Fibroblast of the aortic adventitia (primary cell): ENCODE measurements at places on chromosomes 1 and 21. TPM values are rescaled to one million over a fixed set of nuclear protein-coding genes. Genes with fewer than 3 reads are reported as not detected.

The TMEM82 gene
- total RNA-seq: not detected in 2 replicates

The CHI3L2 gene
- total RNA-seq: 6.2 and 10.5 TPM in 2 replicates

The DRAXIN gene
- 2.4 TPM in 1 of 2 replicates, not detected in the other for total RNA-seq

The KRTAP21-2 gene
- not detected in 2 replicates for total RNA-seq

The C1orf167 gene
- 0.36 TPM in 1 of 2 replicates, not detected in the other for total RNA-seq

The EPHA2 gene
- total RNA-seq: 7.8 and 7.9 TPM in 2 replicates

The TSPEAR gene
- total RNA-seq: 0.08 TPM in 1 of 2 replicates, not detected in the other

The DSCAM gene
- not detected in 2 replicates for total RNA-seq

DNA sequence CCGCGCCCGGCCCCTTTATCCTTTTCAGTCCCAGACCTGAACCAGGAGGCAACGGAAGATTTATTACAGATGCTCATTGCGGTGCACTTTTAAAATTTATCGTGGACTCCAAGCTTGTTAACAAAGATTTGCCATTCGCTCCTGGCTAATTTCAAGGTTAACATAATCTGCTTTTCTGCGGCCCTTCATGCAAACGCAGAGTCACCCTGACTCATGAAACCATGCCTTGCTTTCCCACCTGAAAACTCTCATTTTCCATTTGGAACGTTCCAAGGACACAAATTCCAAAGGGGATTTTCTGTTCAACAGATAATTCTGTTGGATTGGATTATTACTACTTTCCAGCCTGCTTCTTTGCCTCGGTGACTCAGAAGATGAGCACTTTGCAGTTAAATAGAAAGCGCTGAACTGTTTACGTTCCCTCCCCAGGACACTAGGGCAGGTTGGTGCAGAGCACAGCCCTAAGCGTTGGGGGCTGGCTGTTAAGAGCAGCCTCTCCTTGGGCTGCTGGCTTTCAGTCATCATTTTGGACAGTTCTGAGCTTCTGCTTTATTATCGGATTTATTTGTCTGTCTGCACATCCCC lies 51.1 kb downstream of the CD247 start:
- no peak for DNase-seq

DNA sequence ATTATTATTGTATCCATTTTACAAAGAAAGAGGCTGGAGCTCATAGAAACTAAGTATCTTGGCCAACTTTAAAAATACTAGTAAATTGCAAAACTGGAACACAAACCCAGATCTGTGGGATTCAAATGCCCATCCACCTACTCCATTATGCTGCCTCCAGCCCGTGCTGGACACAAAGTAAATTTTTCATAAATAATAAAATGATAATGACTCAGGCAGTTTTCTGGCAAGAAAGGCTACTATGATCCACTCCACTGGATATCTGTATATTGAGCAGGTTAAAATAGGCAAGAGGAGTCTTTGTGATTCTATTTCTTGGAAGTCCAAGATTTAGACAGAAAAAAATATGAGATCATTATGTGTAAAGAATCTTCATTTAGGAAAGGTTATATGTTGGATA lies 138.3 kb upstream of the DUSP10 start:
- peak; percentile 34 for DNase-seq

DNA sequence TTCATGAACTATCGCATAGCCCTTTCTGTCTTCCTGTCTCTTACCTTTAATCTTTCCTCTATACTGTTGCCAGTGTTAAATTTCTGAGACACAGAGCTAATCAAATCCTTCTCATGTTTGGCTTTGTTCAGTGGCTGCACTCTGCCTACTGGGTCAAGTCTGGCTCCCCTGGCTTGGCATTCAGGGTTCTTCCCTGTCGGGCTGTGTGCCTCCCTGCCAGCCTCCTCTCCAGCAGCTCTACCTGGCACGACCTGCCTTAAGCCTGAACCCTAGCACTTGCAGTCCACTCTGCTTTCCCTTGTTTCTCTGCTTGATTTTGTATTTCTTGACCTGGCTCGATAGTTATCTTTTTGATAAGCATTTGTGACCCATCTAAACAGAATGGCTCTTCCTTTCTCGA lies 26.2 kb upstream of the GPR88 start:
- DNase-seq: no peak

- DNase-seq: peak; percentile 97
These were observed 172.6 kb downstream of the PLA2G4A start for GRCh38 chr1:187001198-187001889.

DNA sequence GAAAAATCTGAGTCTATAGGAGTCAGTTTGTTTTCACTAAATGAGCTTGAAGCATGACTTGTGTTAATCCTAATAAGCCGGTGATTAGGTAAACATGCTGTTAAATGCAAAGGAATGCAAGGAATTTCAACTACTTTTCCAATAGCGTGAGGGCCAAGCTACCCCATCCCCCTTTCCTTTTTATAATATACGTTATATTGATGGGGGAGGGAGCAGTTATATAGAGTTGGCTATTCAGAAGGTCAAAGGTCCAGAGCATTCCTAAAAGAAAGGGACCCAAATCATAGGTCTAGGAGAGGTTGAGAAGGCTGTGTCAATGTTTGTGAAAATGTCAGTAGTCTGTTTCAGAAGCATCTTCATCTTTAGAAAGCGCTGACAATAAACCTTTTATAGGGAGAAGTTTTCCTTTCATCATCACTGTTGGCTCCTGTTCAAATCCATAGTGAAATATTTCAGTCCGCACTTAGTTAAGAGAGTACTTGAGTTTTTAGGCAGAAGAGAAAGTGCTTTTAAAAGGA lies 3.8 kb downstream of the CCN1 start:
- DNase-seq: peak; percentile 97

DNA sequence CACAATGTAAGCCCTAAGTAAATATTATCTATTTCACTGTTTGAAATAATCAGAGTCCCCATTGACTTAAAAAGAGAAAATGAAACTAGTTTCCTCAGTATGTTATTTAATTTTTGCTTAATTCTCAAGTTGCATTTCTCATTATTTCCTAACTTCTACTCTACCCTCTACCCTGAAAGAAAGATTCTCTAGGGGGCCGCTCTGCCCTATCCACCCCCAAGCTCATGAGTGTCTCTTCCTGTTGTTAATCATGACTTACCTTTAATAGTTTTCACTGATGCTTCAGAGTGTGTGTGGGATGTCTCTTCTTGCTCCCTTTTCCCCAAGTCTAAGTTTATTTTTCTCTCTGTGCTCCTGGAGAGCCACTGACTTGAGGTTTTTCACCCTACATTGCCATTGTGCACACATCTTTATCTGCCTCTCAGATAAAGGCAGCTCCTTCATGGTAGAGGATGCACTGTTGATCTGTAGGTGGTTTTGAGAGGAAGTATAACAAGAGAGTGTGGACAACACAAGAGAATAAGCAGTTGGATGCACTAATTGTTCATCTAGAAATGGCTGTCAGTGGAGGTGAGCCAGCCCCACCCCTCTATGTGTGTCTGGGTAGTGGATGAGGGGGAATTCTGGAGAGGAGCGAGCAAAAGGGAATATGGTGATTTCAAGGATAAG lies 261.7 kb downstream of the CHRM3 start:
- DNase-seq: no peak

DNA sequence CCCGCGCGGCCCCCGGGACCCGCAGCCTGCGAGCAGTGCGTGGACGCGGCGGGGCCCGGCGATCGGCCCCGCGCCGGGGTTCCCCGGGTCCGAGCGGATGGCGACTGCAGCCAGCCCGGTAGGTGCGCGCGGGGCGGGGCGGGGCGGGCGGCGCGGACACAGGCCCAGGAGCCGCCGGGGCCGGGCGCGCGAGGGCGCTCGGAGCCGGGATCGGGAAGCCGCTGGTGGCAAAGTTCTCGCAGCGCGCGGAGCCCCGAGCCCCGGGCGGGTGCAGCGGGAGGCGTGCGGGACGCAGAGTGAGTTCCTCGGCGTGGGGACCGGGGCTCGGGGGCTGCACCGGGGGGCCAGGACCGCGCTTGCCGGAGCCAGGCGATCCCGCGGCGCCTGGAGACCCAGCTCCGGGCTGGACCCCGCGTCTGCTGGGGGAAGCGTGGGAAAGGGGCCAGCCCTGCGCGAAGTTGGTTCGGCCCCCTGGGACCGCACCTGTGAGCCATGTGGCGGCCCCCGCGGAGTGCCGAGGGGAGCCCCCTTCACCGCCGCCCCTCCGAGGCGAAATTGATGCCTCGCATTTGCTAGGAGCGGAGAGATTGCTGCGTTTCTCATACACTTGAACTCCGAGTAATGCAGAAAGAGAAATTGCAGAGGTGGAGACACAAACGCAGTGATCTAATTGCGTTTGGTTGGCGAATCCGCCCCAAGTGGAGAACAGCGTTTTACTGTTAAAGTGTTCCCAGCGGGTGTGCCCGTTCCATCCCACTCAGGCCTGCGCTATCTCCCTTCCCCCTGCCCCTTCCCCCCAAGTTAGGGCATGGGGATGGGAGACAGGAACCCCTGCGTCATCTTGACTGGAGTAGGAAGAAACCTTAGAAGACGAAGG lies 228.9 kb upstream of the TMEM51 start:
- DNase-seq: peak; percentile 54

- DNase-seq: no peak
These were observed 12.6 kb upstream of the POU2F1 start for GRCh38 chr1:167207940-167208623.

DNA sequence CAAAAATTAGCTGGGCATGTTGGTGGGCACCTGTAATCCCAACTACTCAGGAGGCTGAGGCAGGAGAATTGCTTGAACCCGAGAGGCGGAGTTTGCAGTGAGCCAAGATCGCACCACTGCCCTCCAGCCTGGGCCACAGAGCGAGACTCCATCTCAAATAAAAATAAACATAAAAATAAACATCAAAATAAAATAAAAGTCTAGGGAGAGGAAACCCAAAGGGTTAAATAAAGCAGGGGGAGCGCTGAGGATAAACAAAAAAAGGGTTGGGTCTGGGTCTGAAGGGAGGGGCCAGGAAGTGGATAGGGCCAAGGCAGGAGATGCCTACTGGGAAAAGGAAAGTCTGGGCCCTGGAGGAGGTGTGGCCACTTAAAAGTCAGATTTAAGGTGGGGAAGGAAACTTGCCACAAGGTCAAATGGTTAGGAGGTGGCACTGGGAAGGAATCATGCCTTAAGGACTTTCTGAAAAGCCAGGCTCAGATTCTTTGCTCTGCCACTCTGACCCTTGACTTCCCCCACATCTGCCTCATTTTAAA lies 150.0 kb downstream of the ADSS2 start:
- no peak for DNase-seq

DNA sequence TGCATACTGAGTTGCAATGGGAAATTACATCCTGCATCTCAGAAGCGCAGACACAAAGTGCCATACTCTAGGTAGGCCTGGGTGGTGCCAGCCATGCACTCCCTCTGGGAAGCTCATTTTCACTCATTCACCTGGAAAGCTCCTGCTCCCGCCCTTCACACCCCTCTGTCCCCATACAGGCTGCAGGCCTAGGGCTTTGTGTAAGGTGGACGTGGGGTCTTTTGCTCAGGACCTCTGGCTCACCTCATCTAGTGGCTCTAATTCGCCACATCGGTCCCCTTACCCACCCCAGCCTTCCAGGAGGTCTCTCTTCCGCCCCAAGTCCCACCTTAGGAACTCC lies 751 bp downstream of the MRPS15 start:
- DNase-seq: no peak

DNA sequence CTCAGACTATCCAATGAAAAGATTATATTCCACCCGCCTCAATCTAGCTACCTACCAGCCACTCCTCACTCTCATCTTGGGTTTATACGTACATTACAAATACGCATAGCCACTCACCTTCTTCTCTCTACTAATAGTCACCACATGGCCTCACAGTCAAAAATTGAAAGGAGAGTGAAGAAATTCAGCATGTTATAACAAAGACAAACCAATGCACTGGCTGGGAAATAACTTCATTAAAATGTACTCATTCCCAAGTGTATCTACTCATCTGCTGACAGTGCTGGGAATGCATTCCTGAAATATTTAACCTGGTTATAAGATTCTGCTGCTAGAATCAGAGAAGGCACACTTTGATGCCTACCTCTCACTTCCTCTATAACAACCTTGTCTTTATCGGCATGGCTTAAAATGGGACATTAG lies 6.5 kb downstream of the ZNF644 start:
- no peak for DNase-seq

GRCh38 chr1:172585861-172586260 lies 52.9 kb downstream of the SUCO start:
- DNase-seq: no peak

DNA sequence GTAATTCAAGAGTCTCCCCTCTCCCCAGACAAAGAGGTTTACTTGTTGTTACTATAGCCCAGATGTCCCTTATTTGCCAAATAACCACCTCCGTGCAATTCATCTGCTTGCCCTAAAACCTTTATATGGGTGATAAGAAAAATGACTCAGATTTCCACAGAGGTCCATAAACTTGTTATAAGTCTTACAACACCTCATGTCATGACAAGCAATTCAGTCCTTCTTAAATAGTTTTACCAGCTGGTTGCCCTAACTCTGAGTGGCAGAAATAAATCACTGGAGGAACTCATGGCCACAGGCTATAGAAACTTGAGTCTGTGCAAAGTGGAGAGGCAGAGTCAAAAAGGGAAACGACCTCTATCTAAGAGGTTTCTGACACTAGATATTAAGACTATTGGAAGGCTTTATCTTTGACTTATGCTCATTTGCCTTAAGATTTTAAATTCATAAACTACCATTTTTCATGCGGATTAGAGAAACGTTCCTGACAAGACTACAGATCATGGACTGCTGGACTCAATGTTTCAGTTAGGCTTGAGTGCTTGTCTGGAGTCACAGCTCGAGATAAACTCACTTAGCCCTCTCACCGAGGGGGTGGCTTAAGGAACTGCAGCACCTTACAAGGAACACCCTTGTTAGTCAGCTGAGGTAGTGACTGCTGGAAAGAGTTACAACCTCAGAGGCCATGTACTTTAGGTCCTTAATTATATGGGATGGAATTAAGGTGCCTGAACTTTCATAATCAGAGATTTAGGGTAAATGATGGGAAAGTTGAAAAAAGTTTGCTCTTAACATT lies 662.5 kb upstream of the USP24 start:
- no peak for DNase-seq

- DNase-seq: no peak
These were observed 6.0 kb upstream of the DNMT3L start for GRCh38 chr21:44267655-44268142.

GRCh38 chr1:209556162-209556690 lies 27.3 kb upstream of the CAMK1G start:
- DNase-seq: no peak

DNA sequence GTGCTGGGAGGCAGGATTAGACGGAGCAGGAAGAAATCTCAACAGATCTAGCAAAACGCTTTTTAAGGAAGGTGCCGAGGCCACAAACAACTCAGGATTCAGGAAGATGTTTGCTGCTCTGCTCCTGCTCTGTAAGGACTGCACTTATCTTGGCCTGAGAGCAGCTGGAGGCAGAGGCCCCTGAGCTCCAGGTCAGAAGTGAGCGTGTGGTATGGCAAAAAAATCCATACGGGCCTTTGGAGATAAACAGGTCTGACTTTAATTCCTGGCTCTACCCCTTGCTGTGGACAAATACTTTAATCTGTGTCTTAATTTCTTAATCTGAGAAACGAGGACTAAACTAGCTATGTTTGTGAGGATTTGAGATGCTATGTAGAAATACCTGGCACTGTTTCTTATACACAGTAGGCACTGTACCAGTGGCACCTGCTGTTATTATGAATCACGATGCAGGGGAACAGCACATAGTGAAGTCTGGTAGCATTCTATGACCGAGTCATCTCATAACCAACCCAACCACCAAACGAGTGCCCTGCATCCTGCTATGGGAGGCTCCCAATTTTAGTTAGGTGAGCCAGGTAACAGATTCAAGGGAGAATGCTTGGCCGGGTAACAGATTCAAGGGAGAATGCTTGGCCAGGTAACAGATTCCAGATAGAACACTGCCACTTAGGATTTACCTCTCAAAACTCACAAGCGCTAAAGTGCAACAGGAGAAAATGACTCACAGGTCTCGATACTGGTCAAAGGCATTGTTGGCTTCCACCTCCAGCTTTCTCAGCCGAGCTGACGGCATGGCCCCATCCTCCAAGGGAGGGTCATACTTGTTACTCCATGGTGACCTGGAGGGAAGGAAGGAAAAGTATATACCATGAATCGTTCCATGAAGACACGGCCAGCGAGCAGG lies 65.9 kb downstream of the SLC66A1 start:
- DNase-seq: no peak
